CD4-positive, alpha-beta T cell treated with Interleukin-21 for 1 hour (primary cell): ENCODE measurements at places on chromosomes 1 and 21.

GRCh38 chr21:44767834-44768831 lies 33.5 kb downstream of the UBE2G2 start:
- DNase-seq = no peak

GRCh38 chr1:8580566-8580965 lies 236.9 kb downstream of the RERE start:
- no peak for DNase-seq

GRCh38 chr1:179529482-179530195 lies 46.1 kb downstream of the NPHS2 start:
- DNase-seq = no peak

DNA sequence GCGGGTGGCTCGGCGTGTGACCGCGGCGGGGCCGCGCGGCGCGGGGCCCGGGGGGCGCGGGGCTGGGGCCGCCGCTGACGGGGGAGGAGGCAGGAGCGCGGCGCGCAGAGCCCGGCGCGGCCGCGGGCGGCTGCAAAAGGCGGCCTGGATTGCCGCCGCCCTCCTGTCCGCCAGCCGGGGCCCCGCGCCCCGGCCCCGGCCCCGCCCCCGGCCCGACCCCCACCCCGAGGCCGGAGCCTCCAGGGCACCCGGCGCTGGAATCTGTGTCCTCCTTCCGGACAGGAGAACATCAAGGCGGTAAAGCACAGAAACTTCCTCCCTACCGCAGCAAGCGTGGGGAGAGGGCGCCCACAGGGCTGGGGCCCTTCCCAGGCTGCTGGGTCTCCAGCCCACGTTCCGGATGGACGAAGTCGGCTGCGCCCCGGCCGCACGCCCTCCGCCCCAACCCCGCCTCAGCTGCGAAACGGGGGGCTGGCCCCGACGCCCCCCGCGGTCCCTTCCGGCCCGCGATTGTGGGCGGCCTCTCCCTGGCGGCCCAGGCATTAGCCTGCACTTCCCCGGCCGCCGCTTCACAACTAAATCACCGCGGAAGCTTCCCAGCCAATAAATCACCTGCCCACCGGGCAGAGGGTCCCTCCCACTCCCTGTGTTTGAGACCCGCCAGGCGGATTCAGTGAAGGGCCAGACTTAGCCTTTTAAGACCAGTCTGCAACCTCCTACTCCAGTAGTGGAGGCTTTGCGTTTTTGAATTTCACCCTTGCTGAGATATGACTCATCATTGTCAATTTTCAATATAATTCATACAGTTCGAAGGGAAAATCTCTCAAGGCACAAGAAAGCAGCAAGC lies 106.0 kb downstream of the SLC45A1 start:
- peak; percentile 61 for DNase-seq

DNA sequence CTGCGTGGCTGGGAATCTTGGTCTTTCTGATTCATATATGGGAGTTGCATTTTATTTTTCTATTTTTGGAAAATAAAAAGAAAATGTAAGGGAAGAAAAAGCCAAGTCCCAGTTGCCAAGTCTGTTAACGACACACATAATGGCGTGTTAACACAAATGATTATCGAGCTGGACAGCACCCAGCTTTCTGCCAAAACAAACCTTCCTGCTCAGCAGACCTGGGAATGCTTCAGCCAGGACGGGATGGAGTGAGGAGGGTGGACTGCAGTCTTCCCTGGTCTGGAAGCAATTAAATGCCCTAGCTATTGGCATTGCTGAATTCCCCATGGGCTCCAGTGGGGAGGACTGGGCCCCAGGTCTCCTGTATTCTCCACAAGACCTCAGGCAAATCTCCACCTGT lies 184.2 kb upstream of the USP24 start:
- no peak for DNase-seq
